ENCODE measurements at places on chromosomes 12 and 14.

DNA sequence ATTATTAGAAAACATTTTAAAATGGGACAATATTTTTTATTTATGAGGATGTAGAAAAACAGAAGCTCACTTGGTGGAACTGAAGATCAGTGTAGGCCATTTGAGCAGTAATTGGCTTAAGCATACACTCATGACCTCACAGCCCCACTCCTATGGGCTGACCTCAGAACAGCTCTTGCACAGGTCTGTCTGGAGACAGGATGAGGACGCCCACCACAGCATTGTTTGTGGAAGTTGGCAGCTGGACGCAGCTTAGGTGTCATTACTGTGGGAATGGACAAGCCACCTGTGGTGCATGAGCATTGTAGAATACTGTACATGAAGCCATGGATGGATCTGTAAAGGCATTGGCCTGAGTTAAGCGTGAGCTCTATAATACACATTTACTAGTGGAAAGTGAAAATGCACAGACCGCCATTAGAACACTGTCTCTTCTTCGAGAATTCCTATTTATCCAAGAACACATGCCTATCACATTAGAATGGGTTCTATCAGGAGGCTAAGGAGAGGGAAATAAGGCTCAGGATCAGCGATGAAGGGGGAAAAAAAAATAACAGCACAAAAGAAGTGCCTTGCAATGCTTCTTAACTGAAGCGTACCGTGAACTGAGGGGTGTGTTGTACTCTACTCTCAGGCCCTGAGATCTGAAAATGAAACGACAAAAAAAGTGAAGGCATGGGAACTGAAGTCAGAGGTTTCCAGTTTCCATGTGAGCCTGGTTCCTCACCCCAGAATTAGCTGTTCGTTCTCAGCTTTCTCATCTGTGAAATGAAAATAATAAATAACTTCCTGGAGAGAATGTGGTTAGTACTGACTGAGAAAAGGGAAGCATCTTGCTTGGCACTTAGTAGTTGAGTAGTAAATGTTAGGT, 33.6 kb downstream of the KCNA1 start:
- no peak for DNase-seq

DNA sequence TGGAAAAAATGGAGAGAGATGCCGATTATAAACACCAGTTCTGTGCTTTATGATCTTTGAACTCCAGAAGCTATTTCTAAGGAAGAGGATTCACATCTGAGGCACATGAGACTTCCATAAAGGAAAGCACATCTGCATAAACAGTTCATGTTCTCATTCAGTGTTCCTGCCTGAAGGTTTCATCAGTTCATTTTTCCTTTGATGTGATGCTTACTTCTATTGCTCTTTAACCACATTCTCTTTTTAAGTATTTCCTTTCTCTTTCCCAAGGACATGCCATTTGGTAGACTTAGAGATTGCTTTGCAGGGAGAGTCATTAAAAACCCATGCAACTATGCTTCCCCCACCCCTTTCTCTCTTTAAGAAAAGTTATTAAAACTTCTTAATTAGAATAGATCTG, 387.0 kb upstream of the FLRT2 start:
- DNase-seq: no peak

DNA sequence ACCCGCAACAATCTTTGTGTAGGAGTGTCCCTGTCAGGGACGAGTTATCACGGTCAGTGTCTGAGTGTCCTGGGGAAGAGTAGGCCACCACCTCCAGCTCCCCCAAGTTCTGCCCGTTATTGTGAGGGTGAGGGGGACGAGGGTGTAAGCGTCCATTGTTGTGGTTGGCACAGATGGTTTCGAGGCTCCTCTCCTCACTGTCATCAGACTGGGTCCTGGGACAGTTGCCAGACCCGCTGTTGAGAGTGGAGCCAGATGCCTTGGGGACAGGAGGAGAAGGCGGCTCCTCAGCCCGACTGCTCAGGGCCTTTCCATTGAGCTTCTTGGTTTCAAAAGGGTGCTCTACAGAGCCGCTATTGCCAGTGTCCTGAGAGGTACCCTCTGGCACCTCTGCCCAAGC, 74.9 kb upstream of the ACTN1 start:
- no peak for DNase-seq

DNA sequence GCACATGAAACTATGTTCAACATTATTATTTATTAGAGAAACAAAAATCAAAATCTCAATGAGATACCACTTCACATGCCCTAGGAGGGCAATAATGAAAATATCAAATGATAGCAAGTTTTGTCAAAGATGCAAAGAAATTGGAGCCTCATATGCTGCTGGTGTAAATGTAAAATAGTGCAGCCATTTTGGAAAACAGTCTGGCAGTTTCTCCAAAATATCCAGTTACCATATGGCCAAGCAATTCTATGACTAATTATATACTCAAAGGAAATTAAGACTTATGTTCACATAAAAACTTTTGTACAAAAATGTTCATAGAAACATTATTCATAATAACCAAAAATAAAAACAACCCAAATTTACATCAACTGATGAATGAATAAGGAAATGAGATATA, 313.6 kb upstream of the LMO3 start:
- no peak for DNase-seq

- no peak for DNase-seq
These were observed 27.0 kb upstream of the PTHLH start for GRCh38 chr12:27999521-27999920.

DNA sequence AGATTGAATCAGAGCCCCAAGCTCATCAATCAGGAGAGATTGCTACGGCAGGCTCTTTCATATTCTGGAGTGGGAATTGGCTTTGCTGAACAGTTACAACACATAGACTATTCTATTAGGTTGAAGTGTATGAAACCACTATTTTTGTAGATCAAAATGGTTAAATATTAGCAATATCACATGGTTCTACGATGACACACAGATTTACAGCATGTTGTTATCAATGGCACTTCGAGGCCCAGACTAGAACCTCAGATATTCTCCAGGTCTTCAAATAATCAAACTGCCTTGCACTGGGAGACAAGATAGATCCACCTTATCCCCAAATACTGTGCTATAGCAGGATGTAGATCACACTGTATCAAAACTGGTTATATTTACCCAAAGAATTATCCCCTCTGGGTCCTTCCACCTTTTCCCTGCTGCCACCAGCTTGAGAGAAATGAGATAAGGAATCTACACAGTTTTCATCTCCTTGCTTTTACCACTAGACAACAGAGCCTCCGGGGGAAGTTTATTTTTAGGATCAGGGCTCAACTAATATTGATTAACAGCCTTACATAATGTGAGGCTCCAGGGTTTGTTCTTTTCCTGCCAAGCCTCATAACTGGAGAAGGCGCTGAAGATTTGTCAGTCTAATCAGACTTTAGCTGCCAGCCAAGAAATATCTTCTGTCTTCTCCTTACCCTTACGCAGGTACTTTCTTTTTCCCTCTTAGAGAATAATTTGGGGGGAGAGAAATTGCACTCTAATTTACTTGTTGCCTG, 507.1 kb downstream of the DIO2 start:
- DNase-seq: no peak

- no peak for DNase-seq
These were observed 13.3 kb downstream of the RAP1B start for GRCh38 chr12:68623984-68624383.

DNA sequence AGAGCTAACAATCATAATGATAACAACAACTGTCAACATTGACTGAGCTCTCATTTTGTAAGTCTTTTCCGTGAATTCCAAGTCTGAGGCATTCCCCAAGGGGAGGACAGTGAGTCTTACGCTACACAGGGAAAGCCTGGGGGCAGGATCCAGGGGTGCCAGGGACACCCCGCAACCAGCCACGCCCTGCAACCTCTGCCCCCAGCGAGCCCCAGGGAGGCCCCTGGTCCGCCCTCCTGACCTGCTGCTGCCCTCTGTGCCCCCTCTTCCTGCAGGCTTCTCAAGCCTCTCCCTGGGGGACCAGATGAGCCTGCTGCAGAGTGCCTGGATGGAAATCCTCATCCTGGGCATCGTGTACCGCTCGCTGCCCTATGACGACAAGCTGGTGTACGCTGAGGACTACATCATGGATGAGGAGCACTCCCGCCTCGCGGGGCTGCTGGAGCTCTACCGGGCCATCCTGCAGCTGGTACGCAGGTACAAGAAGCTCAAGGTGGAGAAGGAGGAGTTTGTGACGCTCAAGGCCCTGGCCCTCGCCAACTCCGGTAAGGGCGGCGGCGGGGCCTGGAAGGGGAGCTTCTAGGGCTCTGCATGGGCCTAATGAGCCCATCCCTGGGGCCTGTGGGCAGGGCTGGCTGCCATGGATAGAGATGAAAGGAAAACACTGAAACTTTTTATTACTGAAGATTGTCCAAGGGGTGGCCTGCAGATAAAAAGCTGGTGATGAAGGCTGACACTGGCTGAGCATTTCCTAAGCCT, 115.4 kb downstream of the ESRRB start:
- no peak for DNase-seq

DNA sequence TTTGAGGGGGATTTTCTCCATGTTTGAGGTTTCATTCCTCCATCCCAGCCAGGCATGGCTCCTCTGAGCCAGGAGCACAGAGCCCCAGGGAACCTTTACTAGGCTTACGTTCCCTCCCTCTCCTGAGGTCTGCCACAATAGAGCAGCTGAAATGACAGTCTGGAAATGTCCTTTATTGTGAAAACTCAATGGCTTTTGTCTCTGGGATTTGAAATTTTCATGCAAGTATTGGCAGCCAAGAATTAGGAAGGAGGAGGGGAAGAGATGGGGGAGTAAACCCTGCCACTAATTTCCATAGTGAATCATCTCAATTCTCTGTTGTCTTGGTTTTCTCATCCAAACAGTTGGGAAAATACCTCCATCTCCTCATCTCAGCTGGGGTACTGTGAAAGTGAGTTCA, 2.6 kb upstream of the PLEKHG3 start:
- no peak for DNase-seq

DNA sequence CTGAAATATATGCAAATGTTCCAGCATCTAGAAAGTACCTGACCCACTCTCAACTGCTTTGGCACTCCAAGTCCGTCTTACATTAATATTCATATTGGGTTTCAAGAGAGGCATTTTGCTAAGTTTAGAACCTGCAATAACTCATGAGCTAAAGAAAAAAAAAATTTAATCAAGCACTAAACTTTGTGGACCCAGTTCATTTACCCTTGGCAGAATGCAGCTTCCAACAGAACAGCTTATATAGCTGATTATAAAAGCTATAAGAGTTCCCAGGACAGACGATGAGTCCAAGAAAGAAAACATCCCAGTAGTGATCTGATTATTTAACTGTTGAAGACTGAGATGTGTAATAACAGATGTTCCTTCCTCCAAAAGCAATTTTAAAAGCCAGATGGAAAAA, 592.0 kb downstream of the KCNH5 start:
- DNase-seq: no peak

- DNase-seq: no peak
These were observed 7.6 kb downstream of the ASCL4 start for GRCh38 chr12:107782067-107782466.

Measured in stimulated activated CD4-positive, alpha-beta T cell treated with anti-CD3 and anti-CD28 coated beads, Interleukin-15, amount 100 ng/mL, for 48 hours (primary cell).